ENCODE measurements at places on chromosomes 5 and 9. TPM values are rescaled to one million over a fixed set of nuclear protein-coding genes. Genes with fewer than 3 reads are reported as not detected.

The IFNB1 gene
- not detected for total RNA-seq

The IL5 gene
- not detected for total RNA-seq

The FGF1 gene
- 0.09 TPM for total RNA-seq

The ZNF883 gene
- total RNA-seq: not detected

The S1PR3 gene
- total RNA-seq: 0.34 TPM

The IGIP gene
- 3.6 TPM for total RNA-seq

The SLC46A2 gene
- not detected for total RNA-seq

The MZB1 gene
- total RNA-seq: 0.22 TPM
